ENCODE measurements at places on chromosomes 1 and 21.

DNA sequence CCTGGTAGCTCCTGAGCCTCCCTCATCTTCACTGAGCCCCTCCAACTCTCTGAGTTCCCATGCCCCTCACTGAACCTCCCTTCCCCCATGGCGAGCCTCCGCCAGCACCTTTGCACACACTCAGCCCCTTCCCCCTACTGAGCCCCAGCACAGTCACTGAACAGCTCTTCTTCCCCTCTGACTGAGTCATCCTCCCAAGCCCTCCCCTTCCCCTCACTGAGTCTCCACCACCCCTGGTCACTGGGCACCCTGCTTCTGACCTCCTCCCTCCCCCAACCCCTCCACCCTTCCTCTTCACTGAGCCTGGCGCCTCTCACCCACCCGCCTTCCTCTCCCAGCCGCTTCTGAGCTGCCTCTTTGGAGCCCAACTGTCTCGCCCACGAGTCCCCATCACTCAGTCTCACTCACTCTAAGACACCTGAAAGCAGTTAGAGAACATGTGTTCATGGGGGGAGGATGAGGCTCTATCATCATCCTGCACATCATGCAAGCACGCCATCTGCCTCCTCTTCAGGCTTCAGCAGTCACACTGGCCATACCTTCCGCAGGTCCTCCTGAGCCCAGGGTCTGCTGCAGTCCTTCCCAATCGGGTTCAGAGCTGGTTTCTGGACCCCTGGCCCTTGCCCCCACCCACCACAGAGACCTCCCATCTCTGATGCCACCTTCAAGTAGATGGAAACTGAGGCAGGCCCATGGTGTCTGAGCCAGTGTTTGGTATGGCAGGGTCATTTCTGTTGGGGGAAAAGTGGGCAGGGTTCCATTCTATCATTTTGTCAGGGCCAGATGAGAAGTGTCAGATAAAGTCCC is 2.0 kb upstream of the TRNP1 start:
- DNase-seq: no peak

GRCh38 chr1:40884055-40884795 is 22.1 kb upstream of the CITED4 start:
- no peak for DNase-seq

- DNase-seq: no peak
These were observed 24.3 kb downstream of the KCNJ6 start for GRCh38 chr21:37891972-37892371.

DNA sequence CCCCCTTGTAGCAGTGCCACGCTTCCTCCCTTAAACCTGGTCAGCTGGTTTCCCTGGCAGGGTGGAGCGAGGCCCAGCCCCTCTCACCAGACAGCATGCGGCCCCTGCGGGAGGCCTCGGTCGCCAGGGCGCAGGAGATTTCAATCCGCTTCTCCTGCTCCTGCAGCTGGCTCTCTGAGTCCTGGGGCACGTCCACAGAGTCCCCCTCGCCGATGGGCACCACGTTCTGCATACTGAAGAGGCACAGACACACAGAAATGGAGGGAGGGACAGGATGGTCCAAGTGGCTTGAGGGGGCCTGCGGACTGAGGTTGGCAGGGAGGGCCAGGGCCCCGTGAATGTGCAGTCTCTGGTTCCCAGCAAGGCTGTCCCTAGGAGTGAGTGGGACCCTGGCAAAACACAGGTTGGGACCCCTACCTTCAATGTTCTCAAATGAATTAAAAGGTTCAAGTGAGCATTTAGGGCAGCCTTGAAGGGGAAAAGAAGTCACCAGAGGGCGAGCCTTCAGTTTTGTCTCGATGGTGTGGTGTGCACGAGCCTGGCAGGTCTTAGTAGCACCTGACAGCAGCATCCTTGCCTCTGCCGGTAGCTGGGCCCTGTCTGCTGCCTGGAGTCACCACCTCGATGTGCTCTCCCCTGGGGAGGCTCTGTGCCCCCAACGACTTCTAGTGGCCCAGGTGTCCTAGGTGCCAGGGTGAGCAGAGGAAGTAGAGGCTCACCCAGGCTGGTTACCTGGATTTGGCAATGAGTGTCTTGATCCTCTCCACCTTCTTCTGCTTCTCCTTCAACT is 14.4 kb upstream of the GOLT1A start:
- DNase-seq: no peak

DNA sequence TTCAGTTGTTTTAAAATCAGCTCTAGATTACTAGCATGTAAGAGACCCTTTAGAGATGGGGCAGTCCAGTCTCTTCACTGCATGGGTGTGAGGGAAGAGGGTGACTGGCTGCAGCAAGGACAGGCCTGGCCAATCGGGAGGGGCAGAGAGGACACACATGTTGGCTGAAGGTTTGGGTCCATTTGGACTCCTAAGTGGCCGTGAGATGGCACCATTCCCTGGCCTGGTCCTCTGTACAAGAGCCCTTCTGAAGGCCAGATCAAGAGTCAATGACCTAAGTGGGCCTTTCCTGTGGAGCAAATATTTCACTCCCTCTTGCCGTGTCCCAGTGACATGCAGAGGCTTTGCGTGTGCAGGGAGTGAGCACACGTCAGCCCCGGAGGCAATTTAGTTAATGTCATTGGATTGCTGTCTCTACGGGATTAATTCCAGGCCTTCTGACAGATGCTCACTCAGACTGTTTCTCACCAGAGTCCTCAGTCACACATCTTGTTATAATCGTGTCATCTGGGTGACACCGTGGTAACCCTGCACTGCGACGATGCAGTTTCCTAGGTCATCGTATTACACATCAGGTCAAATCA is 613.0 kb downstream of the NPHP4 start:
- DNase-seq: no peak

Measured in activated CD4-positive, alpha-beta T cell treated with anti-CD3 and anti-CD28 coated beads for 1 hour (primary cell).